ENCODE measurements at places on chromosomes 5 and 9.

GRCh38 chr9:128142061-128142460 lies 7.2 kb upstream of the LCN2 start:
- DNase-seq = no peak

DNA sequence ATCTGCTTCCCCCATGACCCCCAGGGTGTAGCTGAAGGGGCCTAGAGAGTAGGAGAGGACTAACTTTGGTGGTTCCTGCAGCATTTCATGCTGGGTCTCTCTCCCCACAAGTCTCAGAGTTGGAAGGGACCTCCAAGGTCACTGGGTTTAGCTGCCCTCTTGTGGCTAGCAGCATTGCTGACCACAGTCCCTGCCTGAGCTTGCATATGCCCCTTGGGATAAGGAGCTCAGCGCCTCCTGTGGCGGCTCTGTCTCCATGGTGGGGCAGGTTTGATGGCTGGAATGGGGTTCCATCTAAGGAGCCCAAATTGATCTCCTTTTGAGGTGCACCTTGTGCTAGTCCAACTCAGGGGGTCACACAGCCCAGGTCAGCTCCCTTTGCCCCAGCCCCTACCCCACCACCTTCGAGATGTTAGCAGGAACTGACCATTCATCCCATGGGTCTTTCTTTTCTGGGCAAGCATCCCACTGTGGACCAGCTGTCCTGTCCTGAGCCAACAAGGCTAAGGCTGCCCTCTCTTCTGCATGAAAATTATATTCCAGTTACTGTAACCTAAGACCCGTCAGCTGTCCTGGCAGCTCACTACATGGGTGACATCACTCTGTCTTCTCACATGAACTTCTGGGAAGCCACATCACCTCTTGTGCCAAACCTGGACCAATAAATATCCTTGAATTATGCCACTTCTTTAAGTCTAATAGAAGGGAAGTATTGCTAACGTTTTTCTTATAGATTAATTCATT lies 196.2 kb downstream of the HSPA4 start:
- no peak for DNase-seq

- no peak for DNase-seq
Observed at GRCh38 chr5:13439430-13439829, 505.1 kb downstream of the DNAH5 start.

GRCh38 chr9:21746550-21746949 lies 55.9 kb upstream of the MTAP start:
- no peak for DNase-seq

DNA sequence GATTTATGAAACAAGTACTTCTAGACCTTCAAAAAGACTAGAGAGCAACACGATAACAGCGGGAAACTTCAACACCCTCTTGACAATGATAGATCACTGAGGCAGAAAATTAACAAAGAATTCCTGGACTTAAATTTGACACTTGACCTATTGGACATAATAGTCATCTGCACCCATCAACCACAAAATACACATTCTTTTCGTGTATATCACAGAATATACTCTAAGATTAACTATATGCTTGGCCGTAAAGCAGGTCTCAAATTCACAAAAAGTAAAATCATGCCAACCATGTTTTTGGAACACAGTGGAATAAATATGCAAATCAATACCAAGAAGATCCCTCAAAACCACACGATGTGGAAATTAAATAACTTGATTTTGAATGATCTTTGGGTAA lies 559.4 kb downstream of the DNAH5 start:
- no peak for DNase-seq

GRCh38 chr5:96195123-96195522 lies 233.5 kb upstream of the ELL2 start:
- DNase-seq = no peak

GRCh38 chr9:6197330-6197729 lies 18.3 kb upstream of the IL33 start:
- no peak for DNase-seq

DNA sequence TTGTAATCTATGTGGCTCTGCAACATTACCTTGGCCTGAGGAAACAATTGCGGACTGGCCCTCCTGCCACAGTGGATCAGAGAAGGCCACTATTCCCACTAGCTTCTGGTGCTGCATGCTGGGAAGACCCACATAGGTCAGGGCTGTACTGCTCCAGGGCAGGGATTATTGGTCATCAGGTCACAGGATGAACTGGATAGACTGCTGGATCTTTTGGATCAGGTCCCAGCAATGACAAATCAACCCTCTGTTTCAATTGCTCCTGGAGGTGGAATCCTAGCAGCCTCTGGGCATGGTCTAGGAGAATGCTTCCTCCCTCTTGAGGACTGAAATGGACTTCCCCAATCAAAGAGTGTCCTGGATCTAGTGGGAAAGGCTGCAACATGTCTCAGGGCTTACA lies 66.7 kb upstream of the PHF24 start:
- DNase-seq = no peak

- DNase-seq = no peak
Observed at GRCh38 chr5:170551076-170551475, 47.3 kb downstream of the KCNIP1 start.

- no peak for DNase-seq
Observed at GRCh38 chr9:130372057-130372456, 72.7 kb upstream of the ASS1 start.

DNA sequence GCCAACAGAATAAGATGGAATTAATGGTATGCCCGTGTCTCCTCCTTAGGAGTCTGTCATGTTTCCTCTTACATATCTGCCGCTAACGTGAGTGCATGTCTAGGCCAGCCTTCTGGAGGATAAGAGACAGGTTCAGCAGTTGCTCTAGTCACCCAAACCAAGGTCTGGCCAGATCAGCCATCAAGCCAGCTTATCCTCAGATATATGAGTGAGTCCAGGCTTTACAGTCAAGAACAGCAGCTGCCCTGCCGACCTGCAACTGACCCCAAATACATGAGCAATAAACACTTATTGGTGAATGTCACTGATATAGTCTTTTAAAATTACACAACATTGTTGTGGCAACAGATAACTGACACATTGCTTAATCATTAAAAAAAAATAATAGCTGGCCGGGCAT lies 123.5 kb downstream of the TSSK1B start:
- DNase-seq = no peak

GRCh38 chr5:102750151-102750834 lies 4.8 kb upstream of the PAM start:
- DNase-seq = no peak

GRCh38 chr9:123718188-123718587 lies 211.7 kb downstream of the DENND1A start:
- no peak for DNase-seq

Measured in smooth muscle cell of the brain vasculature (primary cell).